ENCODE measurements at places on chromosomes 12 and 14. TPM values are rescaled to one million over a fixed set of nuclear protein-coding genes. Genes with fewer than 3 reads are reported as not detected.

GRCh38 chr12:124332058-124332672, 37.3 kb downstream of the RFLNA start:
- no peak for DNase-seq

DNA sequence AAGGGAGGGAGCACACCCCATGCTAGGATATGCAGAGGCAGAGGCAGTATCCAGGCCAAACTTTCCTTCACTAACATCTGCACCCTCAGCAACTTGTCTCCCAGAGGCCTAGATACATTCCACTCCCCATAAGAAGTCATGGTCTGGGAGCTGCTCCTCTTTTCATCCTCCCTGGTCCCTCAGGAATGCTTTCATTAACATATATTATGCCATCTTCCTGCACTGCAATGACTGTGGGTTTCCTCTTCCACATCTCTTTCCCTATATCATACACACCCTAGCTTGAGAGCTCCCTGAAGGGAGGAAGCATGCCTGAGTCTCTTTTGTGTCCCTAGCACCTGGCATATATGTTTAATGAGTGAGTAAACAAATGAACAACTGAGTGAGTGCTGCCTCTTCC, 8.6 kb downstream of the DDN start:
- DNase-seq = no peak

GRCh38 chr12:96261557-96261956, 67.4 kb downstream of the ELK3 start:
- DNase-seq = no peak

GRCh38 chr12:101172316-101172715, 37.7 kb downstream of the SLC5A8 start:
- no peak for DNase-seq

- no peak for DNase-seq
Observed at GRCh38 chr12:6452944-6453630, 1.2 kb downstream of the TAPBPL start.

The GARIN6 gene
- not detected for polyA plus RNA-seq

- DNase-seq = no peak
Observed at GRCh38 chr12:12392413-12392812, 35.5 kb downstream of the BORCS5 start.

DNA sequence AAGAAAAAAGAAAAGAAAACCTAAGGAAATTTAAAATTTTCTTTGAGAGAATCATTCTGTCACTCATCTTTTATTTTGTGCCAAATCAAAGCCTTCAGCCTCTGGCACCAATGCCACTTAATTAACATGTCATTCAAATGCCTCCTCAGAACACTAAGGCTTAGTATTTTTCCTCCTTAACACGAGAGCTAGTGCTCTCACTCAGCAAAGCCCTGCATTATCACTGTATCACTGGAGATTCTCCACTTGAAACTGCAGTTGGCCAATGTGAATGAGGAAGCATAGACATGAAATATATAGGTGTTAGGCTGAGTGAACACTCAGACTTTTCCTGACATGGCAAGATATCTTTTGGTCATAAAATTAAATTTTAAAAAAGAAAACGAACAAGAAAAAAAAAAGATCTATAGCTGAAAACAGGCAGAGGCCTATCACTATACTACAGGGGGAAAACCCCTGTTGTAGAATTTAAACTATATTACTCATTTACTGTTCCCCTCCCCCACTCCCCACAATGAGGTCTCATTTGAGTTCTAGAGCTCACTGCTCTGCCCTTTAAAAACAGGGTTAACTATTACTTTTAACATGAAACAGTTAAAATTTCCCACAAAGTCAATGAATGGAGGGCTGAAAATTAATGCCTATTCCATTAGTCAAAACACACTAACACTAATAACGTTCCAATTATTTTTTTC, 5.1 kb downstream of the MBIP start:
- DNase-seq = no peak
